ENCODE measurements at places on chromosomes 4 and X. TPM values are rescaled to one million over a fixed set of nuclear protein-coding genes. Genes with fewer than 3 reads are reported as not detected.
A peak's percentile ranks its signal among the peaks of the same experiment; 100 is the strongest.

DNA sequence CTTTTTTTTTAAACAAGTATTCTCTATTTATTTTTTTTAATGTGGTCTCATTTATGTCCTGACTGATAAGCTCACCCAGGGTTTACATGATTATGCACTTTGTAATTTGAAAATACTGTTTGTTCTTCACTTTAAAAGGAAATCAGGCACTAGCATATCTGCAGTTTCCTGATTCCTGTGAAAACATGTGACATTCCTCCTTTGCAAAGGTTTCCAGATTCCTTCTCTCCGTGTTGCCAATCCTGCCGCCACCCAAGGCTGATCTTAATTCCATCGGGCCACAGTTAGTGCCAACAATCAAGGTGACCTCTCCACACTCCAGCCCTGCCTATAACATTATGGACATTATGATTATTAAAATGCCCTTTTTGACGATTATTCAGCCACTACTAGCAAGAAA, 225.4 kb downstream of the PCDH7 start:
- no peak for DNase-seq

GRCh38 chrX:69031181-69031580, 134.1 kb downstream of the PJA1 start:
- no peak for DNase-seq

DNA sequence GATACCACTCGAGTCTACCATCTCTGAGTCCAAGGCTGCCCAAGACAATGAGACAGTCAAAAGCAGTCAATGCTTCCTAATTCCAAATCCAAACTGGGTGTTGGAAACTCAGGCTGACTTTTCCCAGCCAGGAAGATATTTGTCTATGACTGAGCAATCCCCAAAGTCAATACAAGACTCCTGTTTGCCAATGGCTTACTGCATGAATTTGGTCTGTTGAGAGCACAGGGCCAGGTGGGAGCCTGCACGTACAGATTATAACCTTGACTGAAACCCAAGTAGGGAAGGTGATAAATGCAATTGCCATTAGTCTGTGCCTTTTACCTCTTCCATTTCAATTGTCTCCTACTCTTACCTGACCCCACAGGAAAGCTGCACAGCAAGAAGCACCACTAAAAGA, 72.6 kb upstream of the PPARGC1A start:
- DNase-seq, result no peak

- peak; percentile 94 for DNase-seq
These were observed at the start of gene CCNI for GRCh38 chr4:77075869-77076799. Gene CCNI, minus strand, starts transcription at chr4:77075989. Its CDS starts 9,627 bp downstream, at chr4:77066362.

- peak; percentile 39 for DNase-seq
These were observed 84.2 kb downstream of the BCOR start for GRCh38 chrX:40013266-40014195.

DNA sequence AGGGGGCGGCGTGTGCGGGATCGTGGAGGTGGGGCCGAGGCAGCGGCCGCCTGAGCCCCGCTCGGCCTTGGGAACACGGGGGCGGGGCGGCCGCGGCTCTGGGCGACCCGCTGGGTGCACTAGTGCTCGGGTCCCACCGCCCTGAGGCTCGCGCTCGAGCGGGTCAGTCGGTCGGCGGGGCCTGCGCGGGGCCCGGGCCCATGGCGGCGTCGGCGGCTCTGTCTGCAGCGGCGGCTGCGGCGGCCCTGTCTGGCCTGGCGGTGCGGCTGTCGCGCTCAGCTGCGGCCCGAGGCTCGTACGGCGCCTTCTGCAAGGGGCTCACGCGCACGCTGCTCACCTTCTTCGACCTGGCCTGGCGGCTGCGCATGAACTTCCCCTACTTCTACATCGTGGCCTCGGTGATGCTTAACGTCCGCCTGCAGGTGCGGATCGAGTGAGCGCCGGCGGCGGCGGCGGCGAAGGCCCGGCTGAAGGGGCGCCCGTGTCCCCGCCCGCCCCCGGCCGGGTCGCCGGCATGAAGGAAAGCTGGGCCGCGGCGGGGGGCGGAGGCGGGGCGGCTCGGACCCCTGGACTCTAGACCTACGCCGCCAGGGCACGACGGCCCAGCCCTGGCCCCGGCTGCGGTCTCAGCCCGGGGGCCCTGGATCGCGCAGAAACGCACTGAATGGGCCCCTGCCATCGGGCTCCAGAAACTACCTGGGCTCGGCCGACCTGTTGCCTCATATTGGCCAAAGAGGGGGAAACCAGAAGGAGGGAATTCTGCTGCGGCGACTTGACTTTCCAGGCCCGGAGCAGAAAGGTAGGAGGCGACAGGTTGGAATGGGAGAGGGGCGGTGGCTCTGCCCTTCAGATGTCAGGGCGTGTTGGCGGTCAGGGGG, at the start of gene SMIM10L2A:
Gene SMIM10L2A, plus strand, starts transcription at position 13 of the 878 bp plus-strand sequence. Its CDS starts 188 bp downstream, at position 201.
- no peak for DNase-seq

DNA sequence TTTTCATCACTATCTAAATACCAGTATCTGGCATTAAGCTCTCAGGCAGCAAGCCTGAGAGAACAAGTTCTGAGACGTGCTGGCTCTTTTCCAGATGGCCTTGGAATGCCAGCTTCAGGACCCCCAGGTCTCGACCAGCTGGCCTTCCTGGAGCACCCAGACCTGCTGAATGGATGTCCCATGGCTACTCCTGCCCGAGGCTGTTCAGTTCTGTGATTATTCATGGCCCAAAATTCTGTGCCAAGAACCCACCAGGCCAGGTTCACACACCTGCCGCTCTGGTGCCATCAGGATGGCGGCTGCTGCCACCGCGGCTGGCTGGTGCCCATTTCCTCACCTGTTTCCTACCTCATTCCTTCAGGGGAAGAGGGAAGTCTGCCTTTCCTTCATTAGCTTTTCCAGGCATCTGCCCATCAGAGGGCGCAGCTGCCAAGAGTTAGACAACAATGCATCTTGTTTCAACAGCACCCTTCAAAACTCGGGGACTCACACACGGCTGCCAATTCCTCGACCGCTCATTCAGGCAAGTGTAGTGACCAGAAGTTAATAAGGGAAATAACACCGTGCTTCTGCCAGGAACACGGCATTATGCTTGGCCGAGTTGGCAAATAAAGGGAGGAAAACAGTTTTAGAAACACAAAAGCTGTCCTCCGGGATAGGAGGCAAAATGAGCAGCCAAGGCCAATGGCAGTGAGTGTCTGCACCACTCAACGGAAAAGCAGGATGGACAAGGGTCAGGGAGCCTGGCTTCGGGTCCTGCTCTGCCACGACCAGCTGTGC, 173.8 kb downstream of the NSUN7 start:
- no peak for DNase-seq

DNA sequence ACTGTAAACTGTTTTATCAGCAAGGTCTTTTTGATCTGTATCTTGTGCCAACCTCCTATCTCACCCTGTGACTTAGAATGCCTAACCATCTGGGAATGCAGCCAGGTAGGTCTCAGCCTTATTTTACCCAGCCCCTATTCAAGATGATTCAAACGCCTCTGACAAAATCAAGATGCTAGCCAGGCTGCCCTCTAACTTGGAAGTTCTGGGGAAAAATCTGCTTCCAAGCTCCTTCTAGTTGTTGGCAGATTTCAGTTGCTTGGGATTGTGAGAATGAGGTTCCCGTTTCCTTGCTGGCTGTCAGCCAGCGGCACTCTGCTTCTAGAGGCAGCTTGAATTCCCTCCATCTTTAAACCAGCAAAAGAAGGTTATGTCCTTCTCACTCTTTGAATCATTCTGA, 34.7 kb downstream of the LUZP4 start:
- no peak for DNase-seq

- no peak for DNase-seq
These were observed 200.9 kb upstream of the DIAPH2 start for GRCh38 chrX:96483647-96484160.

DNA sequence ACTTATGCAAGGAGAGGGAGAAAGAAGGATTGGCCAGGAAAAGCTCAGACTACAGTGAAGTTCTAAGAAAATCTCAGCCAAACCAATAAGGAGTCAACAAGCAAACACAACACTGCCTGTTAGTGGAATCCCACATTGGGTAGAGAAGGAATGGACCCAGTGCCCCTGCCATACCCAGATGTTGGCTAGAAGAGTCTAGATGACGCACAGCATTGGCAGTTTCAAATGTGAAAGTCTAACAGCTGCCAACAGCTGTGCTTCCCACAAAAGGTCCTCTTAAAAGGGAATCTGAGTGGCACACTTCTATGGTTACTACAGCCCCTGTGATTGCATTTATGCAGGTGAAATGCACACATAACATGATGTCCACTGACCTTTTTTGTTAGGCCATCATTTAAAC, 37.2 kb upstream of the CPEB2 start:
- DNase-seq, result no peak

DNA sequence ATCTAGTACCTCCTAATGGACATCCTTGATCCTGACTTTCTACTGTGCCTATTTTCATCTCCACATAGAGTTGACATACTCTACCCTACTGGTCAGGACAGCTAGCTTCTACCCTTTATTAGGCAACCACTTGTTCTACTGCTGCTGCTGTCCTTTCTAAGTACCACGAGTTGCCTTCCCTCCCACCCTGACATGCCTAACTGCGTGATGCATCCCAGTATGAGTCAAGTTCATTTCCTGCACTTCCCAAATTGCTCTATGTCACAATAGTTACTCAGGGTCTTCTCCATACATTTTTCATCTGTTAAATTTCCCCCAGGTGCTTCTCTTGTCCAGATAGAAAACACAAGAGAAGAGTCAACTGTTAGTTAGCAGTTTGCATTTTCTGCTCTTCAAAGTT, 133.4 kb downstream of the TBC1D19 start:
- DNase-seq, result no peak

DNA sequence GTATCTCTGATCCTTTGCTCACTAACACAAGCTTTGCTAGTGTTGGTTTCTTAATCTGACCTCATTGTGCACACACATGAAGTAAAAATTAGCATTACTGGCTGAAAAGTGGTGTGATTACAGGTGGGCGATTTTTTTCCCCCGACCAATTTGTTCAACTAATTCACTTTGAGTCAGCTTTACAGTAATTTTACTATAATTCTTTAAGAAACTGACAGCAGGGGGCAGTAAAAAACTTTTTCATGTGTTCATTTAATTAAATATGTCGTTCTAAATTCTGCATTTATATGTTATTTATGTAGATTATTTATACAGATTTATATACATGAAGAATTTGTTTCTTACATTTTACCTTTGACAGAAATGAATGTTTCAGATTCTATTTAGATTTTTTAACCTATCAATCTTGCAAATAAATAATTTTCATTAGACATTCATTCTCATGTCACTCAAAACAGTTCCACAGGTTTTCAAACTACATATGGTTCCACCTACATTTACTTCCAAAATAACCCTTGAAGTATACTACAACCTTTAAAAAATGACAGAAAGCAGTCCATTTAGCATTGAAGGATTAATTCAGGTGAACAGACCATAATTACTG, 17.5 kb downstream of the PALLD start:
- DNase-seq, result no peak

GRCh38 chr4:171718665-171719064, 94.5 kb upstream of the GALNTL6 start:
- no peak for DNase-seq

The SERTM2 gene
- total RNA-seq, result 0.72 TPM

The CDX4 gene
- not detected for total RNA-seq

The TTC29 gene
- 3.1 TPM for total RNA-seq

The CABS1 gene
- total RNA-seq, result not detected

The FOXR2 gene
- total RNA-seq, result not detected

The PF4V1 gene
- not detected for total RNA-seq

Measured in progenitor cell of endocrine pancreas (in vitro differentiated cells).